ENCODE measurements at places on chromosomes 5 and 9. TPM values are rescaled to one million over a fixed set of nuclear protein-coding genes. Genes with fewer than 3 reads are reported as not detected.

Gene SRD5A1
- total RNA-seq, result 87.6 TPM

Gene CDH6
- 1.8 TPM for total RNA-seq

Gene ATP10B
- total RNA-seq, result not detected

Gene TUBB4B
- total RNA-seq, result 256 TPM

Gene TRIM14
- 28.9 TPM for total RNA-seq

Gene SAXO1
- not detected for total RNA-seq

Gene MELK
- total RNA-seq, result 3.0 TPM

Gene ZNF300
- 0.55 TPM for total RNA-seq

Gene PCAT7
- total RNA-seq, result 0.74 TPM

Gene PTAR1
- 33.3 TPM for total RNA-seq

Gene CCDC192
- not detected for total RNA-seq

Gene N4BP3
- 0.07 TPM for total RNA-seq

Gene GLRA1
- total RNA-seq, result not detected

Gene NKD2
- 1.9 TPM for total RNA-seq

Gene LOX
- total RNA-seq, result 2.9 TPM

Gene NOP16
- total RNA-seq, result 18.3 TPM

Gene LCN10
- 0.23 TPM for total RNA-seq

Gene TMOD1
- total RNA-seq, result 5.9 TPM

Gene HRCT1
- 0.92 TPM for total RNA-seq

All from right lobe of liver (tissue), 6 donors.